ENCODE measurements at places on chromosomes 1 and 21.

DNA sequence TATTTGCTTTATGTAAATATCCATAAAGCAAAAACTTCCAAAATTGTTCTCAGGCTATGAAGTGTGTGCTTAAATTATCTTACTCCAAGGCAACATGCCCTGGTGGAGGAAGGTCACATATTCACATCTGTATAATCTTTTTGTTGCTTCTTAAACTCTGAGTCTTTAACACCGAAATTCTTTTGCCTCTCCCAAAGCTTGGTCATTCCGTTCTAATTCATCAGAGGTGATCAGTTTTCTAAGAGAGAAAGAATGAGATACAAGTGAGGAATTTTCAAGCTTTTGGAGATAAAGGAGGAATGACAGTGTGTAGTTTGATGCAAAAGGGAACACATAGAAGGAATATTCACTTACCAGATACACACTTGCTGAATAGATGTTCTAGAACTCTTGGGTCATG, 561.7 kb downstream of the LTN1 start:
- DNase-seq = no peak

DNA sequence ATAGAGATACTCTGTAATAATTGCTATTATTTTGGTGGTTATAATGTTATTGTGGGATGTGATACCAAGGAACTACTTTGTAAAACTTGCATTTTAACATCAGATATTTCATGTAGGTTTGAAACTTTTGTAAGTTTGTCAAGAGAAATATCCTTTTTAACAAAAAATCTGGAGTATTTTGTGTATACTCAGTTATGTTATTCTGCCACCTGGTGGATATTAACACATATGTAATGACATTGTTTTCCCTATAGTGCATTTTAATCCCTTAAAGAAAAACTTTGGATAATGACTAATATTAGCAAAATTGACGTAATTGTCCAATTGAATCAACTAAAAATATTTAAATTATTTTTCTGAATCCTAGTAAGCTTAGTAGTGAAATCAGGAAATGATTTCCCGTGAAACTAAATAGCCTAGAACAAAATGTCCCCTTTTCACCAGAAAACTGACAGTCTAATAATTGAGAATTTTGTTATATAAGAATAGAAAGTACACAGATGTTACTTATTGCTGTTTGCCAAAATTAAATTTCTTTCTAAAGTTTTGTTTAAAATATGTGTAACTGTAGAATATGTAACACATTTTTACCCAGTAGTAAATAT, 39.6 kb downstream of the KCTD3 start:
- peak; percentile 17 for DNase-seq

DNA sequence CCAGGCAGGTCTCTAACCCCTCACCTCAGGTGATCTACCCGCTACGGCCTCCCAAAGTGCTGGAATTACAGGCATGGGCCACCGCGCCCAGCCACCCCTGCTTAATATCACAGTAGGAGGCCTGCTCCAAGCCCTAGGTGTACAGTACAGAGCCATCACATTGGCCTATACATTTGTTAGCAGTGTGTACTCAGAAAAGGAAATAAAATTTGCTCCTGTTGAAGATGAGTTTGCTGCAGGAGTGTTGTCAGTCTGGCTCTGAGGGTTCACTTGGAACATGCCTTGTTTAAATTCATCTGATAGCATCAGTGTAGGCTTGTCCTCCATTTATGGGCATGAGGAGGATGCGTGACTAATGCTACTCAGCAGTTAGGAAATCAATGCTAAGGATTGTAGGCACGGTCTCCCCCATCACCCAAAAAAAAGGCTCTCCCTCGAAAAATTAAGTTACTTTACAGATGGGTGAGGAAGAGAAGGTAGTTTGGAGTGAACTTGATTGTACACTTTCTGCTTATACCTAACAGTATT, 4.6 kb upstream of the ENAH start:
- no peak for DNase-seq

DNA sequence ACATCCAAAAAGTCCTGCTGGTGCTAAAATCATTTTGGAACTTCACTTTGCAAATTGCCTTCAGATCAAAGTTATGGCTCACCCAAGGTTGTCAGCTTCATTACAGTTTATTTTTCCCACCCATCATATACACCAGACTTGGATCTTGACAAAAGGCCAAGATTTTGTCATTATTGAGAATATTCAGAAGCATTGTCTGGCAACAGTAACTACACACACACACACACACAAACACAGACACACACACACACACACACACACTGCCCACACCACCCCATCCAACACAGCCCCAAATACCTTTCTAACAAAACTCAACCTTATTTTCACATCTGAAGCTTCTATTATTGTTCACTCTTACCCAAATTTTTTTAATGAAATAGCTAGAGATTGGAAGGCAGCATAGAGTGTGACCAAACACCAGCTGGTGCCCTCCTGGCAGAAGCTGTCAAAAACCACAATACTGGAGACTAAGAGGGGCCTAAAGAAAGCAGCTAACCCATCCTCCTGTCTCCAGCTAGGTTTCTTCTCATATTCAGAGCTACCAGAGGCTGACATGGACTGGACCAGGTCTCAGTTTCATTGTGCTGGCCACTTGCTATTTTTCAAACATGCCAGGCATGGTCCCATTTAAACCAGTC, 139.1 kb upstream of the ZC3H11B start:
- DNase-seq = no peak

- DNase-seq = no peak
Measured at GRCh38 chr1:69777423-69777822, 209.7 kb downstream of the LRRC7 start.

- DNase-seq = no peak
Measured at GRCh38 chr1:225471109-225471452, 43.2 kb upstream of the LBR start.

DNA sequence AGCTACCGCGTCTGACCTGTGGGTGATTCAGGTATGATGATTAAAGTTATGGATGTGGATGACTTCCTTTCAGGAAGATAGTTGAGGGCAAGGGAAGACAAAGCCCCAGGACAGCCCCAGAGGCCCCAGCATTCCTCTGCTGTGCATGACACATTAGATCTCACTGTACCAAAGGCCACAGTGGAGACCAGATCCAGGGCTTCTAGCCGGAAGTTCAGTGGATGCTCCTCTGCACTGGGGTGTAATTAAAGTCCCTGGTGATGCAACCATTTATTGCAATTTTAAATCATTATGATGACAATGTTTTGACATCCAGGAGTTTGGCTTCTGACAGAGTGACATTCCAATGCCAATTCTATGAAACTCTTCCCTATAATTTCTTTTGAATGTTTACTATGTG, 5.0 kb downstream of the C4BPA start:
- peak; percentile 37 for DNase-seq

DNA sequence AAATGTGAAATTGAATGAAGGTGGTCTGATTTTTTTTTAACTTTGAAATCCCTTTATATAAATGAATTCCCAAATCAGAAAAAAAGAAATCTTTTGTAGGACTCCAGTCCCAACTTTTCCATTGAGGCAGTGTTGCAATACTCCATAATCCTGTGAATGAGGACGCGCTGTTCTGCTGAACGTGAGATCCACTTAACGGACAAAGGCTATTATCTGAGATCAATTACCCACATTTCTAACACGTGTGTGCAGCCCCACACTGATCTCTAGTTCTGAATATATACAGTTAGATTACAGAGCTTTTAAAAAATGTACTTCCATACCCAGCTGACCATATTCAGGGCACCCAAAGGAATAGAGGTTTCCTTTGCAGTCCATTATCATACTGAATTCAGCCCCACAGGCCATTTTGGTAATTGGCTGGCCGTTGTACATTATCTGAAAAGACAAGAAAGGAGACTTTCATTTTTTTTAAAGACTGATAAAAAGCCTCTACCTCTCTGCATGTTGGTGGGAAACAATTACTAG, 19.0 kb downstream of the RCC2 start:
- DNase-seq = no peak

DNA sequence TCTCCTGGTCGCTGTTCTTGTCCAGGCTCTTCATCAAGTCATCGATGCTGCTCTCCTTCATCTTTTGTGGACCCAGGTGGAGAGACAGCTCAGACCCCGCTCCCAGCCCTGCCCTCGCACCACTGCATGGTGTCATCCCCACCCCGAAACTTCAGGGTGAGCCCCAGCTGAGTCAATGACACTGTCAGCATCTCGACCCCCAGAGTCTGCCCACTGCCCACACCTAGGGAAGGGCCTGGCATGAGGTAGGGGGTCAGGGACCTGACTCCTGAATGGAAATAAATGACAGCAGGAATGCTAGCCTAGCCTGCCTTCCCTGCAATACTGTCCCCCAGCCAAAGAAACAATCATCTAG, 1.6 kb upstream of the S100A6 start:
- DNase-seq = no peak

DNA sequence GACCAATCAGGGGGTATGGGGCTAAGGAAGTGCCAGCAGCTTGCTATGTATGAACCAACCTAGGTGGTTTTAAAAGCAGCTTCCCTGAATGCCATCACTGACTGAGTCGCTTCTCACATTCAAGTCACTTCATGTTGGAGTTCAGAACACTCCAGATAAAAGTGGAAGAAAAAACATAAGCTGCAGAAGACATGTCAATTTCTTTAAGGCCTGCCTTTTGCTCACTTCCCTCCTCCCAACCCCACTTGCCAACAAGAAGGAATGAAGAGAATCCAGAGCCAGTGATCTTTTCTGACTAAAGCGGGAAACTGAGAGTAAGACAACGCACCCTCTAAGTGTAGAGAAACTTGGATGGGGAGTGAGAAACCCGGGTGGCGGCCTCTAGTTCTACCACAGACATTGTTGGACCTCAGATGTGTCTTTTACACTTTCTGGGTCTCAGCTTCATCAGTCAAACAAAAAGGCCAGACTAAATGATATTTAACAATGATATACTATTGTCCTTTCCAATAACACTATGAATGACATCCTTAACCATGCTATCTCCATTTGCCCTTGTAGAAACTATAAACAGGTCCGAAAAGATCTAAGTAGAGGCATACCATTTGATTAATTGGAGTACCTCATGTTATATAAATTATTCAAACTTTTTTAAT, 54.1 kb downstream of the LUZP1 start:
- no peak for DNase-seq

DNA sequence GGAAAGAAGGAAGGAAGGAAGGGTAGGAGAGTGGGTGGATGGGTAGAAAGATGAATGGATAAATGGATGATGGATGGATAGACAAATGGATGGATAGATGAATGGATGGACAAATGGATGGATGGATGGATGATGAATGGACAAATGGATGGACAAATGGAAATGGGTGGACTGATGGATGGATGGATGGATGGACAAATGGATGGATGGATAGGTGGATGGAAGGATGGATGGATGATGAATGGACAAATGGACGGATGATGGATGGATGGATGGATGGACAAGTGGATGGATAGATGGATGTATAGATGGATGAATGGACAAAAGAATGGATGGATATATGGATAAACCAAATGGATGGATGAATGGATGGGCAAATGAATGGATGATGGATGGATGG, 30.5 kb downstream of the CHD5 start:
- no peak for DNase-seq

DNA sequence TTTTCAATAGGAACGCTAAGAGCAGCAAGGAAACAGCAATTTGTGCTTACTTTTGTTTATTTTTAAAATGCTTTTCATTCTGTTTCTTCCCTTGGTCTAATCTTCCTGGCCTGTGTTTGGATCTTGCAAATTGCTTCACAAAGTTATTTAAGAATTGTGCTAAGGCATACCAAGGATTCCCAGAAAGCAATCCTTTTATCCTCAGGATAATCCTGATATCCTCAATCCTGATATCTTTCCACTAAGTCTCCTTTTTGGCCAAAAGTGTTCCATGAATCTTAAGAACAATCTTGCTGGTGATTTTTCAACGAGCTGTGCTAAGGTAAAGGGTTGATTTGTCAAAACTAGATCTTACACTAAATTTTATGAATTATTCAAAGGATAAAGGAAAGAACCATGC, 1577.9 kb downstream of the PLA2G4A start:
- DNase-seq = no peak

- DNase-seq = no peak
Measured at GRCh38 chr1:174902531-174903099, 97.1 kb upstream of the CACYBP start.

GRCh38 chr1:62433861-62434617, 2.8 kb upstream of the USP1 start:
- DNase-seq = no peak

GRCh38 chr21:44933918-44934260, 5.9 kb upstream of the SLX9 start:
- DNase-seq = no peak

DNA sequence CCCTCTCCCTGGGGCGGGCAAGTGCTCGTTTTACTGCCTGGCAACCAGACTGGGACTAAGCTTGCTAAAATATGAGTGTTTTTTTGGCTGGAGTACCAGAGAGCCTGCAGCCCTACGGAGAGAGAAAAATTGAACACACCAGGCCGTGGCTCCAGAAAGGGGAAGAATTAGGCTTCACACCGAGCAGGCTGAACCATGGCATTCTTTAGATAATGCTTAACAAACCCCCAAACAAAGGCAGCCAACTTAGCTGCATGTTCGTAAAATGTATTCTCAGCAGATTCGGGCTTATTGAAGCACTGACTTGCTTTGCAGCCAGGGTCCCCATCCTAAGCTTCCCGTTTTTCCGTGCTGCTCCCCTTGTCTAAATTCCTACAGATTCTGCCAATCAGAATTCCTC, 76.6 kb downstream of the LMX1A start:
- DNase-seq = no peak

DNA sequence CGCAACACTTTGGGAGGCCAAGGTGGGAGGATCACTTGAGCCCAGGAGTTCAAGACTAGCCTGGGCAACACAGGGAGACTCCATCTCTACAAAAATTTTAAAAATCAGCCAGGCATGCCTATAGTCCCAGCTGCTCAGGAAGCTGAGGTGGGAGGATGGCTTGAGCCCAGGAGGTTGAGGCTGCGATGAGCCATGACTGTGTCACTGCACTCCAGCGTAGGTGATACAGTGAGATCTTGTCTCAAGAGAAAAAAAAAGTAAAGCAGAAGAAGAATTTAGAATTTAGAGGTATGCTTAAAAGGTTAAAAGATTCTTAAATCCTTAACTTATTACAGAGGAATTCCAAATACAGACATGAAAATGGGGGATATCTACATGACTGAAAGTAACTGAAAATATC, 79.5 kb downstream of the SMYD3 start:
- DNase-seq = no peak

- DNase-seq = no peak
Measured at GRCh38 chr1:119516680-119517079, 9.7 kb downstream of the HSD3B1 start.

GRCh38 chr1:43971336-43971980, 1.6 kb downstream of the DPH2 start:
- no peak for DNase-seq

DNA sequence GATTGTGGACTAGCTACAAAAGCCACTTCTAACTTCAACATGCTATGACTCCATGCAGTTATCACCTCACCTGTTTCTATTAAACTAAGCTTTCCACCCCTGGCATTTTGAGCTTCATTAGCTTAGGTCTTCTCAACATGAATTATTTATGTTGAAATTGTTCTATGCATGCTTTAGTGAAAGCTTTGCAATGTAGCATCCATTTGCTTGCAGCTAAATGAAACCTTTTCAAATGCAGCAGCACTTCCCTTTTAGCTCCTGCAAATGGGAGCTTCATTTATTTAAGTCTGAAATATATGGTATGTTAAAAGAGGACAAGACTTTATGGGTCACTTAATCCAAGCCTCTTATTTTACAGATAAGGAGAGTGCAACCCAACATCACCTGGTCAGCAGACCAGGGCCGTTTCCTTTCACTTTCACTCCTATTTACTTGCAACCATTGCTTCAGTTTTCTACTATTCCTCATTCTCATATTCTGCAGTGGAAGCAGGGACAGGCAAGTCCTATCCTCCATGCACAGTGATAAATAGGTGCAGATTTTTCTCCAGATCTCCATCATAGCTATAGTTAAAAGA, 56.4 kb upstream of the SAMSN1 start:
- no peak for DNase-seq

Measured in SW480 (cell line).